Stimulated activated CD4-positive, alpha-beta T cell treated with anti-CD3 and anti-CD28 coated beads, Interleukin-15, amount 100 ng/mL, for 1 hour (primary cell): ENCODE measurements at places on chromosomes 3 and 15.

- no peak for DNase-seq
Measured at GRCh38 chr3:124579641-124580040, 150.6 kb upstream of the UMPS start.

DNA sequence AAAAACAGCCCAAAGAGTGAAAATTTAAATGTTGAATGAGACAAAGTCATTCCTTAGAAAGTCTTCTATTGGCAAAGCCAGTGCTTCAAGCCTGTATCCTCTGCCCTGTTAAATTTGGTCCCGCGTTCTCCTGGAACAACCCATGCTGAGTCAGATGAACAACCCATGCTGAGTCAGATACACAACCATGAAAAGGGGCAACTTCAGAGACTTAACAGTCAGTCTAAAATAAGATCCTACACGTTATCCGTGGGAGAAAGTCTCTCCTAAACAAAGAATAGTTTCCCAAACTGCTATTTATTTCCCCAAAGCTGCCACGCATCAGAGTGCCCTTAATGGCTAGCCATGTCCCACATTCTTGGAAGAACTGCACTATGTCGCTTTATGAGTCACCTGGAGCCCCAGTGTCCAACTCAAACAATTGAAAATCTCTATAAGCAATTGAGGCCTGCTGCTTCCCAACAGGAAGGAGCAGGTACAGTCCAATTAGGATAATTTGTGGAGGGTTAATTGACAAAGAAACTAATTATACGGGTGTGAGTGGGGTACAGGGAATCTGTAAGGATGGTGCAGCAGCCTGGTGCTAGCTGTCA, 66.1 kb downstream of the WHAMM start:
- no peak for DNase-seq

GRCh38 chr3:44414517-44415090, 62.9 kb downstream of the ZNF445 start:
- no peak for DNase-seq

DNA sequence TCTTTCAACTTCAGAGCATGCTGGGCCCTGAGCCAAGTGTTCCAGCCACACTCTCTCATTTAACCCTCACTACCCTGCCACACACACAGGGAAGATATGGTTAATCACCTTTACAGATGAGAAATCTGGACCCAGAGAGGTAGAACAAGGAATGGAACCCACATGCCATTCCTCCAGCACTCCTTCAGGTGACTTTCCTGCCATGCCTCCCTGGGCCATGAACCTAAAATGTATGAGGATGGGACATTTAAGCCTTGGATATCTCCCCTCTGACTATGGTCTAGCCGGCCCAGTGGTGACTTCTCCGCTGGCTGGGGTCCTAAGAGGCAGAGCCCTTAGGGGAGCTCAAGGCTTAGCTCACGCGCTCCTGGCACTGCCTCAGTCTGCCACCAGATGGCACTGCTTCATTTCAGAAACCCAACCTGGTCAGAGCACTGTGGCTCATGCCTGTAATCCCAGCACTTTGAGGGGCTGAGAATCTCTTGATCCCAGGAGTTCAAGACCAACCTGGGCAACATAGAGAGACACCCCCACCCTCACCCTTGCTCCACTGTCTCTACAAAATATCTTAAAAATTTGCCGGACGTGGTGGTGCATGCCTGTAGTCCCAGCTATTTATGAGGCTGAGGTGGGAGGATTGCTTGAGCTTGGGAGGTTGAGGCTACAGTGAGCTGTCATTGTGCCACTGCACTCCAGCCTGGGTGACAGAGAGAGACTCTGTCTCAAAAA, 2.2 kb upstream of the DCAF1 start:
- peak; percentile 57 for DNase-seq

GRCh38 chr3:189841473-189842205, 210.4 kb downstream of the TP63 start:
- DNase-seq = no peak

DNA sequence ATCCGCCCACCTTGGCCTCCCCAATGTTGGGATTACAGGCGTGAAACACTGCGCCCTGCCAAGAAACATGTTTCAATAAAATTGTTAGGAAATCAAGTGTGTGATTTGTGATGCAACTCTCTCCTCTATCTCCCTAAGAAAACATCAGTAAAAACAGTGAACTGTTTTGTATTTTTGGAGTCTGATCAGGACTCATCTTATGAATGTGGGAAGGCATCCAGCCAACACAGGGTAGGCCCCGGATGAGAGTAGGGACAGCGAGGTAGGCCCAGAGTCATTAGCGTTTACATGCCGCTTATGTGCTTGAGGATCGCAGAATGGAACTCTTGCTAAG, 884 bp upstream of the GLYCTK start:
- DNase-seq = no peak

DNA sequence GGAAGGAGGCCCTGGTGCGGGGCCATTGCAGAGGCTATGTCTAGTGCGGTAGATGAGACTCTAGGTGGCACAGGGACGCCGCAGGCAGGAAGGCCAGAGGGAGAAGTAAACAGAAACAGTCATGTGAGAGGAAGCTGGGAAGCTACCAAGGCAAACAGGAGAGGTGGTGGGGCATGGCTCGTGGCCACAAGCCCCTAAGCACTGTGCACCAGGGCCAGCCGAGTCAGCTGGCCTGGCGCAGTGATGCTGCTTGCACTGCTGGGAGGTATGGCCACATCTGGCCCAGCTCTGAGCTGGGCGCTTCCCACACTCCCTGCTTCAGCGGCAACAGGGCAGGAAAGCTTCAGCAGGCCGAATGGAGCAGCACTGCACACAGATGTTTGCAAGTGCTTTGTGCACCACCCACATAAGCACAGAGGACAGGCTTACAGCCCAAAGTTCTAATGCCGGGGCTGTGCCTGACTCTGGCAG, 76.6 kb downstream of the SRGAP3 start:
- no peak for DNase-seq

DNA sequence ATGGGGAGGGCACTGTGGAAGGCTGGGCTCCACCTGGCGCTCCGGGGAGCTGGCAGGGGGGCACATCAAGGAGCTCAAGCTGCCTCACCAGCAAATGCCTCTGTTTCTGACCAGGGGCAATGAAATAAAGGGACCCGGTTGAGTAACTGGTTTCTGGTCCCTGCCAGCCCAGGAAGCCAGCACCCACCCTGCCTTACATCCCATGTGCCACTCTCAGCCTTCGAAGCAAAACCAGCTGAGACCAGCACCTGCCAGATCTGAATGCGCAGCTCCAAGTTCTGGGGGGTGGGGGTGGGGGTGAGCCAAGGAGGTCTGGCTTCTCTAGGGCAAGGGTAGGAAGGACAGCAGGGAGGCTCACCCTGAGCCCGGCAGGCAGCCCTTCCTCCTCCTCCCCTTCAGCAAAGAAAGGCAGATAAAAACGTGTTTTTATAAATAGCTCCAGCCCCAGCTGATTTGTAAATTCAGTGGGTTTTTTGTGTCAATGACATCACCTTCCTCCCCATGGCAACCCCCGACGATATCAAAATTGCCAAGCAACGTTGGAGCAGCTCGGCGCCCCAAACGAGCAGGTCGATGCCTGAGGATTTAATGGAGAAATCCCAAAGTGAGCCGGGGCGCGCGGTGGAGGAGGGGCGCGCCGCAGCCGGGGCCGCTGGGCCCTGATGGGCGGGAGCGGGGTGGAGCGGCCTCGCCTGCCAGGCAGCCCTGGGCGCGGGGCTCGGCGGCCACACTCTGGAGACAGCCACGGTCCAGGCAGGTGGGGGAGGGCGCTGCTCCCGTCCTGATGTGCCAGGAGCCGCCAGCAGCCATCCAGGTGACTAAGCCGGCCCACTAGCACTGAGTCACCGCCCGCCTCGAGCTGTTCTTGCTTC, at the start of gene PAK6:
Gene PAK6, plus strand, starts transcription at position 532 of the 872 bp plus-strand sequence. CDS start 25,723 bp downstream, outside the sequence.
- peak; percentile 20 for DNase-seq

- no peak for DNase-seq
Measured at GRCh38 chr3:54515441-54516213, 393.3 kb downstream of the CACNA2D3 start.

DNA sequence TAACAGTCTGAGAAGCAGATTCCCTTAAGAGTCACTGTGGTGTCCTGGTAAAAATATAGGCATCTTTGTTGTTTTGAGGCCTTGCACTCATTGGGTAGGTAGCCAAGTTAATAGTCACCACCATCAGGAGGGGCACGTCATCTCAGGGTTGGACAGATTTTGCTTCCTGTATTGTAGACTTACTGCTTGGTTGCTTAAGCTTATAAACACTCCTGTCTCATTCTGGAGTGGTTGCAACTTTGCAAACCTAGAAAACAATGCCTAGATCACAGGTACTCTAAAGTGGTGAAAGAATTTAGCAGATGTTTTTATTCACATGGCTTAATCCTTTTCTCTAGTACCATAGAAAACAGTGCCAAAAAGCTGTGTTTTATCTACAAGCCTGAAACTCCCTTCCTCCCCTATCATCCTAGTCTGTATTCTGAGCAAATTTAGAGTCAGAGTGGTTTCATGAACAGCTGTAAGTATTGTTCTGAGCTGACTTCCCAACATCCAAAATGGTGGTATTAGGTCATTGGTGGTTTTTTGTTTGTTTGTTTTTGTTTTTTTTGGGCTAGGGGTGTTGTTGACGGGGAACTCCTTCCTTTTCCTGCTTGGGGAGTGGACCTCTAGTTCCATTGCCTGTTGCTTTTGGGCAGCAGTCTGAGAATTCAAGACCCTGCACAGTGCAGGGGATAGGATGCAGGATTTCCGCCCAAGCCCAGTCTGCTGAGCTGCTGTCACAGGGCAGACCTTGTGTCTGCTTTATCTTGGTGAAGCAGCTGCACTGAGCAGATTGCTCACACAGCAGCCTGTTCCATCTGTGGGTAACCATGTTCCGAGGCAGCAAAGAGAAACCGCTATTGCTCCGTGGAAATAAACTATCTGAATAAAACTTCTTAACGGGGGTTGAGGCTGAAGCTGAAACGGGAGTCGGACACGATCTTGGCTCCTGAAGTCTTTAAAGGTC, 202.0 kb downstream of the AKAP13 start:
- peak; percentile 44 for DNase-seq

DNA sequence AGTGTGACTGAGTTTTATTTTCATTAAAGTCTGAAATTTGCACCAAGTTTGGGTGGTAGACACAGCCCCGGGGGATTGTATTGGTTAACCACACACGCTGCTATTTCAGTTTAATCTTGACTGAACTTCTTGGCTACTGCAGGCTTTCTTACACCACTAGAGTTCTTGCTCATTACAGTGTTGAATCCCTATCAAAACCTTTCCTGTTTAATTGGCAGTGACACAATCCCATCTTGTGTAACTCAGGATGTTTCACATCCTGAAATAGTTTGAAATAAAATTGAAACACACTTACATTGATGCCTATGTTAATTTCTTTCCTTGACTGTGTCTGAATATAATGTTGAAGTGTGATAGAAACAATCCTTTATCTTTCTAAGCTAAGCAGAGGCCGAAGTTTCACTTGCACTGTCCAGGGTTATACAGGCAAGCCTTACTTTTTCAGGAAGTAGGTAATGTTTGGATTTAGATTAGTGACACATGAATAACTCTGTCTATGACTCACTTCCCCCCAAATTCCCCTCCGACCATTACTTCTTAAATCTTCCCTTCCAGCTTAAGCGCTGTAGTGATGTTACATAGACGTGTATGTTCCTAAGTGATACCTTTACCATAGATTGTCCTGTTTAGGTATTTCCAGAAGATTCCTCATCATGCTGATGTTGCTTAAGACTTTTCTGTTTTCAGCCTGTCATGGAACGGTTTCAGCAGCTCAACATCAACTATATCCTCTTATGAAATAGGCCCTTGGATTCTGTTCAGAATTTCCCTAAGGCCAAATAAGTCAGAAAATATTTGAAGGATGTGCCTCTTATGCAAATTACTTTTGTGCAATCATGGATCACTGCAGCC, 16.8 kb downstream of the ATG7 start:
- no peak for DNase-seq

DNA sequence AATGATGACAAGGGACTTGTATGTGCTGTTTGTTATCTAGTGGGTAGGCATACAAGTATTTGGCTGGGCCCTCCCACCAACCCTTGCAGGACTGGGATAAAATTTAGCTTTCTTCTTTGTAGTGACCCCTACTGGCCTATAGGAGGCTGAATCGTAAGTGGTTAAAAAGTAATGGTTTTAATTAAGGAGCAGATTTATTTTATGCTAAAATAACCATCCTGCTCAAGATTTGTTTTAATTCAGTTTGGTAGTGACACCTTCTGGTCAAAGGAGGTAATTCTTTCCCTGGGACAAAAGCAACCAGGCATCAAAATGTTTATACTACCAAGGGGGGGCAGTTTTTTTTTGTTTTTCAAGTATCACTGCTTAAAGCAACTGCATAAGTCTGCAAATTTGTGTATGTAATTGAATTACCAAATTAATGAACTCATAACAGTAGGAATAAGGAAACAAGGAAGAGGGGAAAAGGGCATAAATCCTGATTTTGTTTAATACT, 70.7 kb downstream of the TOP2B start:
- no peak for DNase-seq

GRCh38 chr15:85746641-85747040, 48.1 kb downstream of the KLHL25 start:
- no peak for DNase-seq
